ENCODE measurements at places on chromosomes 4 and X. TPM values are rescaled to one million over a fixed set of nuclear protein-coding genes. Genes with fewer than 3 reads are reported as not detected.

DNA sequence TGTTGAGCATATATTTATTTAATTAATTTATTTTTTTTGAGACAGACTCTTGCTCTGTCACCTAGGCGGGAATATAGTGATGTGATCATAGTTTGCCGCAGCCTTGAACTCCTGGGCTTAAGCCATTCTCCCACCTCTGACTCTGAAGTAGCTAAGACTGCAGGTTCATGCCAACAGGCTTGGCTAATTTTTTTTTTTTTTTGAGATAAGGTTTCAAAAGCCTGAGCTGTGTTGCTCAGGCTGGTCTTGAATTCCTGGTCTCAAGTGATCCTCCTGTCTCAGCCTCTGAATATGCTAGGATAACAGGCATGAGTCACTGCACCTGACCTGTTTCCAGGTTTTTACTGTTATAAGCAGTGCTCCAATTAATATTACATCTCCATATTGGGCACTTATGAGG is 4.8 kb downstream of the ADD1 start:
- H3K36me3 ChIP-seq: no peaks in the 10 kb centered on the region
- no peaks in the 10 kb centered on the region for H3K27me3 ChIP-seq
- no peak overlapping the region for H3K4me3 ChIP-seq
- peak overlapping the region; percentile 56 for H3K27ac ChIP-seq
- no peak for DNase-seq

DNA sequence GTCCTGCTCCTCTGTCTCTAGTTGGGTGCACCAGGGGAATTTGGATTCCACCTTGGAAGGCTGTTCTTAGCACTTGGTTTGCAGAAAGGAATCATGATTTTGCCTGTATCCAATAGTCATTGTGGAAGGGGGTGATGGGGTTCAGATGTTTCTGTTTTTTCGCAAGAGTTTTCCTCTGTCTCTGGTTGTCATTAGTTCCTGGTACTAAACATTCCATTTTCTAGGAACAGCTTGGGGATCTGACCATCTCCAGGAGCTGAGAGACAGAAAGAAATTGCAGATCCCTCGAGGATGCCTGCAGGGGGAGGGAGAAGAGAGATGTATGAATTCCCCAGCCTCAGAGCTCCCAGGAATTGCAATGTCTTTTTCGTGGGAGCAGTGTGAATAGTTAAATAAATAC is 70.9 kb downstream of the CYTL1 start:
- no peak for DNase-seq
- no peaks in the 10 kb centered on the region for H3K27me3 ChIP-seq
- no peak overlapping the region for H3K4me3 ChIP-seq
- no peaks in the 10 kb centered on the region for H3K4me1 ChIP-seq
- no peak overlapping the region for H3K27ac ChIP-seq

Gene VCX3A
- not detected for total RNA-seq

- H3K36me3 ChIP-seq: no peaks in the 10 kb centered on the region
- no peak overlapping the region for H3K4me3 ChIP-seq
- H3K27ac ChIP-seq: no peak overlapping the region
- no peaks in the 10 kb centered on the region for H3K27me3 ChIP-seq
These were observed 37.8 kb upstream of the PCDH19 start for GRCh38 chrX:100447655-100448397.

- no peaks in the 10 kb centered on the region for H3K4me1 ChIP-seq
- DNase-seq: no peak
- H3K27me3 ChIP-seq: no peaks in the 10 kb centered on the region
- no peak overlapping the region for H3K27ac ChIP-seq
- no peak overlapping the region for H3K4me3 ChIP-seq
These were observed 66.7 kb downstream of the RBMX2 start for GRCh38 chrX:130468395-130468923.

Data from Peyer's patch (tissue), 4 donors.